Brain pericyte (primary cell): ENCODE measurements at places on chromosomes 12 and 14.

GRCh38 chr12:49296836-49297694 is 2.1 kb downstream of the PRPH start:
- DNase-seq: no peak

GRCh38 chr14:60658909-60659585 is 9.8 kb upstream of the SIX1 start:
- no peak for DNase-seq

DNA sequence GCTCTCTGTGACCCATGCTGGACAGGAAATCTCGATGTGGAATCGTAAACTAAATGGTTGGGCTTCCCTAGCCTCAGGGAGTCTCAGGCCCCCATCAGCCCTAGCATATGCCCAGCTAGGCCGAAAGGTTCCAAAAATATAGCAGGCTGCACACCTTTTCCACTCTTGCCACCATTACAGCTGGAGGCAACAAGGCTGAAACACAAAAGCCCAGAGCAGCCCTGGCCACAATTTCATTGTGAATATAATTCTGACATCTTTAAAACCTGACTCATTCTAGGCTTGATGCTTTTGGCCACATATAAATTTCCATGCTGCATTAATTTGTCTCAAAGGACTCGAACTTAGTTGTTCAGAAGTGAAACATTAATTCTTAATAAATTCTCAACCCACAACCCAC is 382.2 kb downstream of the GRIN2B start:
- DNase-seq: no peak

DNA sequence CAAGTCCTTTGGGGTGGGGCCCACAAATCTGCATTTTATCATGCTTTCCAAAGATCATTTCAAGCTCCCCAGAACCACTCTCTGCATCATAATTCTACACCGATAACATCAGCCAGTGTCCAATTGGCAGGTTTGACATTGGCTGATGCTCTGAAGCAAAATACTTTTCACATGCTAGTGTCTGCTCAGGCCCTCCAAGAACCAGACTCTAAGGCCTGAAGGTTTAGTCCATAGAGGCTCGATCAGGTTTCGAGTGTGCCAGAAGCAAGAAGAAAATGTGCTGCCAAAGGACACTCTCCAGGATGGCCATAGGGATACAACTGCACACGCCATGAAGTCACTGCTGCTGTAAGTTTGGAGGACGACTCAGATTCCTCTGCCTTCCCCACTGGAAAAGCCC is 280.3 kb downstream of the KSR2 start:
- DNase-seq: no peak

DNA sequence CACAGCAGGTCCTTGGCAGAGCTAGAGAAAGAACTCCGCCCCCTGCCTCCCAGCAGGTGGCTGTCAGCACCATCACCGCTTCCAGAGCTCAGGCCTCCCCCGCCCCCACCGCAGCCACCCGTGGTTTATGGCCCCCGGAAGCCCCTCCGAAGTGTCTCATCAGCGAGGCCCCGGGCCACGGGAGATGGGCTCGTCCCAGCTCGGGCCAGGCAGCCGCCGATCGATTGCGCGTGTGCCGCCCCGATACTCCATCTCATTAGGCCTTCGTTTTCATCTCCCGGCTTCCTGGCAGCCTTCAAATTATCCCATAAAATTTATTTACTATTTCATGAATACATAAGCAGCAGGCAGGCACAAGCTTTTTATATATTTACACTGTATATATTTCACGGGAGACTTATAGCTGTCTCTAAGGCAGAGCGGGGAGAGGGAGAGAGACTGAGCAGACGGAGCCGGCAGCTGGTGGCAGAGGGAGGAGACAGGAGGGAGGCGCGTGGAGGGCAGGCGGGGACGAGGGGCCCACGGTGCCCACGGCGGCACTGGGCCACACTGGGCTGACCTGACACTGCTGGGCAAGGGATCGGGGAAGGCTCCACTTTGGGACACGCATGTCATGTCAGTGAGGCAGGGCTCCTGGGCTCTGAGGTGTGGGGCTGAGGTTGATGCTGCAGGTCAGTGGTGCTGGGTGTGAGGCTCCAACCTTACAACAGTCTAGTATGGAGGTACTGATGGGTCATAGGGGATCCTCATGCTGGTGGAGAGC is 241.2 kb downstream of the RBM19 start:
- no peak for DNase-seq

DNA sequence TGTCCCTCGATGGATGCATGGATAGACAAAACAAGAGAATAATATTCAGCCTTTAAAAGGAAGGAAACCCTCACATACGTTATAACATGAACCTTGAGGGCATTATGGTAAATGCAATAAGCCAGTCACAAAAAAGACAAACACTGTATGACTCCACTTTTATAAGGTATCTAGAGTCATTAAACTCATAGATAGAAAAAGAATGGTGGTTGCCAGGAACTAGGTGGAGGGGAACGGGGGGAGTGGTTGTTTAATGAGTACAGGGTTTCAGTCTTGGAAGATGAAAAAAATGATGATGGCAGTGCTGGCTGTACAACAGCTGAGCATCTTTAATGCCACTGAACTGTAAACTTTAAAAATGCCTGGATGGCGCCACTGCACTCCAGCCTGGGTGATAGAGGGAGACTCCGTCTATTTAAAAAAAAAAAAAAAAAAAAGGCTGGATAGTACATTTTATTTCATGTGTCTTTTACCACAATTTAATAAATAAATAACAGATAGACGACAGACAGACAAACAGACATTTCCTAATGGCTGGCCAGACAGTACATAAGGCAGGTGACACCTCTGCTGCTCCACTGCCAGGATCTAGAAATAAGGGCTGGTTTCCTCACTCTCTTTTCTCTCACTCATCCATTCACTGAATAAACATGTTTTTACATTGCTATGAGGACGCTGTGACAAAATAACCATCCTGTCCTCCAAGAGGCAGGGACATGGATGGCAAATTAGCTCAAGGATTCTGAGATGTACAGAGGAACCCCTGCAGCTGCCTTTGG is 118.8 kb downstream of the FOXN3 start:
- no peak for DNase-seq

- no peak for DNase-seq
Observed at GRCh38 chr12:111201036-111201435, 167.9 kb downstream of the PHETA1 start.

GRCh38 chr12:115866909-115867525 is 410.5 kb downstream of the MED13L start:
- DNase-seq: no peak

DNA sequence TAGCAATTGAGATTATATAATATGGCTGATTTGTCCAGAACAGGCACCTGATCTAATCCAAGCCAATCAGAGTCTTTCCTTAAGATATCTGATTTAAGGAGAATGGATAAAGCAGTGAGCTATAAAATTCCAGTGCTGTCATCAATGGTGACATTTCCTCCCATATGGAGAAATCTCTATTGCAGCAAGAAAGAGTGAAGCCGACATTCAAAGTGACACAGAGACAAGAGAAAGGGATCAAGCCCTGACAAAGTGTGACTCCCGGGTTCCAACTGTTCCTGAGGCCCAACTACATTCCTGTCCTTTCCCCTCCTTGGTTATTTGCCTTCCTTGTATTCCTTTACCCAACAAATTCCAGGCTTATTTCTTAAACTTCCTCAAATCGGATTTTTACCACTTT is 430.0 kb upstream of the SOX5 start:
- no peak for DNase-seq

DNA sequence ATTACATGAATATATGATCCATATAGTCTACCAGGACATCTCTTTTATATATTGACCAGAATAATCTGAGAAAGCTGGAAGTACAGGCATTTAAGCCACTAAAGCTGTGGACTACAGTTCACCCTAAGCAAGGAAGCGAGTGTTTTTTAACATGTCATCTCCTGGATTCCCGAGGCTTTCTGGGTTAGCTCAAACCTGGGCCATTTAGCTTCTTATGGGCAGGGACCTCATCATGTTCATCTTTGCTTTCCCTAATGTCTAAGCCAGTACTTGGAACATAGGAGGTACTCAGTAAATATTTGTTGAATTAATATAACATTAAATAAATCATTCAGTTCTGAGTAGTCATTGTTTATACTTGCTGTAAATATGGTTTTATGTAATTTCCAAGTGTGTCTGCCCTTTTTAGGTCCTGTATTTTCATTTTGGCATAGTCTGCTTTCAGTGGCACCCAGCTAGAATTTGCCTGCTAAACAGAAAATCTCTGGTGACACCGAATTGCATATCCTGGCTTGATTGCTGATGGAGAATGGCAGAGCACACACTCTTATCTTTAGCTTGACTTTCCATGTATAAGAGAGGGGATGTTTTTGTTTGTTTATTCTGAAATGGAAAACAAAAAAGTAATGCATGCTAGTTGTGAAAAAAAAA is 344.5 kb downstream of the ZFP36L1 start:
- DNase-seq: no peak

DNA sequence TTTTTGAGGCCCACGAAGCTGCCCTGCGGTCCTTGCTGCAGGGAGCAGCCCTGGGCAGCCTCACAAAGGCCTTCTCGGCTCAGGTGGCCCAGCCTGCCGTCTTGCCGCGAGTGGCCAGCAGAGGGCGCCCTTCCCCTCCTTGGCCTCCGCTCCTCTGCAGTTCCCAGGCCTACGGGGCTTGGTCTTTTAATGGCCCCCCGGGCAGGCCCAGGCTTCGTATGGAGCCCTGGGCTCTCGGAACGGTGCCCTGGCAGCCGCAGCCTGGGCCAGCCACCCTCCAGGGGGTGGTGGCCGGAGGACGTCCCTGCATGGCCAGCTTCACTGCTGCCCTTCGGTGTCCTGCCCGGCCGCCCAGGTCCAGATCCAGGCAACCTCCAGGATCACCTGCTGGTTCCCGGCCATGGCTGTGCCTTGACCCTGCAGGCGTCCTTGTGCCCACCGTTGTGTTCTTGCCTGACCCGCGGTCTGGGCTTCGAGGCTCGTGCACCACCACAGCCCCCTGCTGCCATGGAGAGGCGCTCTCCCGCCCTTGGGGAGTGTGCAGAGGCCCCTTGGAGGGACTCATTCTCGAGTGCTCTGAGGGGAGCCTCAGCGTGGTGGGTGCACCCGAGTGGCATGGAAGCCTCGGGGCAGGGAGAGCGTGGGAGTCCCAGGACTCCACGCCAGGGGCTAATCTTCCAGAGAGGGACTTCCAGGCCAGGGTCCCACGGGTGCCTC is 9.4 kb downstream of the ASPG start:
- DNase-seq: no peak

- DNase-seq: no peak
Observed at GRCh38 chr14:51093371-51094281, 1.3 kb downstream of the TRIM9 start.

GRCh38 chr12:54160769-54161480 is 27.9 kb downstream of the SMUG1 start:
- DNase-seq: no peak

- DNase-seq: no peak
Observed at GRCh38 chr12:6229224-6230218, 29.3 kb downstream of the CD9 start.

DNA sequence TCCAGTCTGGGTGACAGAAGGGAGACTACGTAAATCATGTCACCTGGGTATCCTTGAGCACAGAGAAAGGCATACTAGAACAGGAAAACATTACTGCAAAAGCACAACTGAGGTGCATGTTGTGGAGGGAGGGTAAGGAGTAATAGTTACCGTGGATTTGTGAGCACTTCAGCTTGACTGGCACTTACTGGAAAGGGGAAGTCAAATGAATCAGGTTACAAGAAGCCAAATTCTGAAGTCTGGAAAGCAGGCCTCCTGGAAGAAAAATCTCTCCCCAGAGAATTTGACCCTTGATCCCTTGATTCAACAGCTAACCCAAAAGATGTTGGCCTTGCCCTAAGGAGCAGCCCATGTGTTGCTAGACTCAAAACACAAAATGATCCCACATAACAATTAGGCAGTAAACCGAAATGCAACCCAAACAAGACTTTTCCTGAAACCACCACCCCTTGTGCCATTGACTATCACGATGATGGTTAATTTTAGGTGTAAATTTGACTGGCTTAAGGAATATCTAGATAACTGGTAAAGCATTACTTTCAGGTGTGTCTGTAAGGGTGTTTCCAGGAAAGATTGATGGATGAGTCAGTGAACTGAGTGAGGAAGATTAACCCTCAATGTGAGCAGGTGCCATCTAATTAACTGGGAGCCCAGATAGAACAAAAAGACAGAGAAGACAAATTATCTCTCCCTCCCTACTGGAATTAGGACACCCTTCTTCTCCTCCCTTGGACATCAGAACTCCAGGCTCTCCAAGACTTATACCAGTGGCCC is 108.8 kb downstream of the SLC25A21 start:
- DNase-seq: no peak

DNA sequence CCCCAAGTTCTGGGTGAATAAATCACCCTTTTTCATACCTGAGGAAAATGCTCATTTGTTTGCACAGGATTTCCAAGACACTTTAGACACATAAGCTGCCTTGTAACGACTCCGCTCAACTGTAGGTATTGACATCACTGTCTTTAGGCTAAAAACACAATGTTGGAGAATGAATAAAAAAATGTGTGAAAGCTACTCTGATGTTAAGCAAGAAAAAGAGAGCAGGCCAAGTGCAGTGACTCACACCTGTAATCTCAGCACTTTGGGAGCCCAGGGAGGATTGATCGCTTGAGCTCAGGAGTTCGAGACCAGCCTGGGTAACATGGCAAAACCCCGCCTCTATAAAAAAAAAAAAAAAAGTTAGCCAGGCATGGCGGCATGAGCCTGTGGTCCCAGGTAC is 11.1 kb upstream of the CIPC start:
- DNase-seq: no peak
